ENCODE measurements at places on chromosomes 3 and 15.

DNA sequence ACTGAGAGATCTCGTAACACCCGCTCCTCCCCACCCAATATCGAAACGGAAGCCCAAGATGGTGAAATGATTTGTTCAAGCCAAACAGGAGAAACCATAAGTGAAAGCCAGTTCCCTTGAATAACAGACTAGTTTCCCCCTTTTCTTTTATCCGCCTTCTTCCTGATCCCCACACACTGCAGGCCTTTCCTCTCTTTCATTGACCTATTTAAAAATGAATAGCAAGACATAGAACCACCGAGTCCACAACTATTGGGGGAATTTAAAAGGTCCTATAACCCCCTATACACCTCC, 382 bp upstream of the COX17 start:
- DNase-seq, result no peak

- DNase-seq, result no peak
These were observed 56.7 kb upstream of the CMTM8 start for GRCh38 chr3:32181796-32182195.

DNA sequence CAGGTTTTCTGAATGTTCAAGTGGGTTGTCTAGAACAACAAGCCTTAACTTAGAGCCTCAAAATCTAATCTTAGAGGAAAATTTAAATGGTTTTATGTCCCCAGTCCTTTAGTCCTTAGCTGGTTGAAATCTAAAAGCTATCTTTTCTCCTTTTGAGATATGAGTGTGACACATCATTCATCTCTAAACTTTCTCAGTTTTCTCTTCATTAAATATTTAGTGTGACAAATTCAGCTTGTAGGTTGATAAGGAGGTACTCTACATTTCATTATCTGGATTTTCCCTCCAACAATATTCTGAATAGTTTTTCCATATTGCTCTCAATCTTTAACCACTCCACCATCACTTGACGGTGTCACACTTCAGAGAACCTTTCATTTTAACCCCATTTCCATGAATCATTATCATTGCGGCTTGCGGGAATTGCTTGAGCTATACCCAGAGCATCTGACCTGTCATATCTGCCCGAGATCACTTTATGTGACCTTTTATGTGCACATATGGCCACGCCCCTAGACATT, 16.1 kb upstream of the ATP8B4 start:
- no peak for DNase-seq

DNA sequence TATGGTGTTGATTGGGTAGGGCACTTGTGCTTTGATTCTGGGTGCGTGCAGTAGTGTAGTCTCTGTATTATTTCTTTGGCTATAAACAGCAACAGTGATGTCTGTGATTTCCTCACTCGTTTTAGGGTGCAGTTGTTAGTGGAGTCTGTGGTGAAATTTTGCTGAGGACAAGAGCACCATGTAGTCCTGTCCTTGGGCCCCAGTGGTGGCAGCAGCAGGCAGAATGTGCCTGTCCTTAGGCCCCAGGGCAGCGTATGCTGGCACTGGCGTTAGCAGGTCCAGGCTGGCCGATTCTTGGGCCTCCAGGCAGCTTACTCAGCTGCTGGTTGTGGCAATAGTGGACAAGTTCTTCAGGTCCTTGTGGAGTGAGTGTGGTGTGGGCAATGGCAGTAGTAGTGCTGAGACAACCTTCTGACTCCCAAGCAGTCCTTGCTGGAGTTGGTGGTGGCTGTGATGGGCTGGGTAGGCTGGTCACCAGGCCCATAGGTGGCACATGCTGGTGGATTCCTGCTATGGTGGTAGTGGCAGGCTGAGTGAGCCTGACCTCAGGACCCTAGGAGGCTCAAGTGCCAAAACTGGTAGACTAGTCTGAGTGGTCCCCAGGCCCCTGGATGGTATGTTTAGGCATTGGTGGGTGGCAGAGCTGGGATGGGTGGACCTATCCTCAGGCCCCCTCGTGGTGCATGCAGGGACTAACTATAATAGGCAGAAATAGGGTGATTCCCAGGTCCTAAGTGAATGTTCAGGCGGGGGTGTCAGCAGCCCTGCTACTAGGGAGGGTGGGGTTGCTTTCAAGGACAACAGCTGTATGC, 56.3 kb downstream of the TNFAIP8L3 start:
- no peak for DNase-seq

GRCh38 chr15:100831467-100831866, 48.2 kb upstream of the ALDH1A3 start:
- DNase-seq, result no peak

DNA sequence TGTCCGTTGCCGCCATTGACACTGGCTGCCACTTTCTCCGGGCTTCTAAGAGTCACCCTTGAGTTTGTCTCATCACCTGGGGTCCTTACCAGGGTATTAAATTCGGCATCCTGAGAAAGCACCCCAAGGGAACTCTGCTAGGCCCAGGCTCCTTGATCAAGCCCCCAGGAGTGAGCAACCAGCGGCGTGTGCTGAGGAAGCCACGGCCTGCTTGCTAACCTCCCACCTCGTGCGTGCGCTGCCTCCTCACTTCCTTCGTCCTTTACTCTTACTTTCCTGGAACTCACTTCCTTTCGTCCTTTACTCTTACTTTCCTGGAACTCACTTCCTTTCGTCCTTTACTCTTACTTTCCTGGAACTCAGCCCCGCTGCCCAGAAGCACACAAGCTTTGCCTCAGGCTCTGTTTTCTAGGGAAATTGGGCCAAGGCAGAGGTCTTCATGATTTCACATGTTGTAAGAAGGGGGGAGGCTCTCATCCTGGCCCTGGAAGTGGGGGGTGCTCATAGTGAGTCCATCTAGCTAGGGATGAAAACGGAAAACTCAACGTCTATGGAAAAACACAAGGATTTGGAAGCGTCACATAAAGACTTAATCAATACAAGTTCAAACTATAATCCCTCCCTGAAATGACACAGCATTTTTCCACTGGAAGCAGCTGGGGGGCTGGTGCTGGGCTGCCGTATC, 36.7 kb upstream of the BDH1 start:
- DNase-seq, result no peak

- no peak for DNase-seq
These were observed 138.3 kb downstream of the TAFA4 start for GRCh38 chr3:68793759-68794701.

DNA sequence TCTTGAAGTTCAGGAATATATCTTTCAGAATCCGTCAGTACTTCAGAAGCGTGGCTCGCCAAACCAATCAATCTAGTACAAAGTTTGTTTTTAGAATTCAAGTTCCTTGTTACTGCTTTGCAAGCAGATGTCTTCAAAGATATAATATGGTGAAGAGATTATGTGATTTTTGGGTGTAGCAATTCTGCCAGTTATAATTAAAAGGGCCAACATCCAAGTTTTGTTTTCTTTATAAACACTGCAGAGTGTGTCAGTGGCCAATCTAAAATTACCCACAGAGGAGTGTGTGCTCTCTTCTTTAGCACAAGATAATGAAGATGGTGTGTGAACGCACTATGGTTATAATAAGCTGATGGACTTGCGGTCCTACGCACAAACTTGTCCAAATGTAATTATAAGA, 493.6 kb upstream of the MDFIC2 start:
- no peak for DNase-seq

DNA sequence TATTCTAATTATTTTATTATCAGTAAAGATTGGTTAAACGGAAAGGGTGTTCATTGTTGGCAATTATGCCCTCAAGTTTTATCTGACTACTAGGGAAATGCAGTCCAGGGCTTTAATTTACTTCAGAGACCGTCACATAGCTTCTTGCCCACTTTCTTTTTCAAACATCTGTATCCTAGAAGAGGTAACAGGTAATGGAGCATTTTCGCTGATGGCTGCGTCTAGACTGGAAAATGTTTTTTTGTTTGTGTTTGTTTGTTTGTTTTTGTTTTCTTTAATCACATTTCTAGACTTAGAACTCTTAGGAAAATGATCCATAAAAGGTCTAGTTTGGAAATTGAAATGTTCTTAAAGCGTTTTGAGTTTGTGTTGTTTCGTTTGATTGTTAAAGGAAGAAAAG, 71.4 kb downstream of the ANXA2 start:
- DNase-seq, result no peak

GRCh38 chr15:70056091-70056680, 41.5 kb downstream of the TLE3 start:
- DNase-seq, result no peak

DNA sequence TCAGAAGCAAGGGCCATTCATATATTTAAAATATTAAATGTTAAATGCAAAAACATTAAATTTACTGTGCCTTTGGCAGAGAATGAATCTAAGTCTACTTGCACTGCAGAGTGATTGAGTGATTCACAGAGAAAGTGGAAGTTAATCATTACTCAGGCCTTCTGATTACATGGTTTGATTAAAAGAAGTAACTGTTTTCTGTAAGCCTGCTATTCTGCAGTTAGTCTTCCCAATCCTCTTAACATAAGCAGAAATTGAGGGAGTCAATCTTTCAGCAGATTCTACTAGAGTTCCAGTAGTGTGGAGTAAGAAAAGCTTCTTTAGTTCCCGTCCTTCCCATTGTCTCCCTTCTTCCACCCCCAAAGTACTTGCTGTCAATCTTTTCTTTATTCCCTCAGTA, 1.5 kb downstream of the NLGN1 start:
- no peak for DNase-seq

- no peak for DNase-seq
These were observed 26.1 kb upstream of the ZCWPW2 start for GRCh38 chr3:28322464-28322863.

DNA sequence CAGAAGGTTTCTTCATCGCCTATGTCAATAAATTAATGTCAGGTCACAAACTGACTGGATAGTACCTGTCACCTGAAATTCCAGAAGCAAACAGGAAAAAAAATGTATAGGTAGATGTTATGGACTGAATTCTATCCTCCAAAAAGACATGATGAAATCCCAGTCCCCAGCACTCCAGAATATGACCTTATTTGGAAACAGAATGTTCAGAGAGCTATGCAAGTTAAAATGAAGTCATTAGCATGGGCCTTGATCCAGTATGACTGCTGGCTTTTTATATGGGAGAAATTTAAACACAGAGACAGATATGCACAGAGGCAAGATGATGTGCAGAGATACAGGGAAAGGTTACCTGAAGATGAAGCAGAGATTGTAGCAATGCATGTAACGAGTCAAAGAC, 953.4 kb downstream of the ZPLD1 start:
- no peak for DNase-seq

DNA sequence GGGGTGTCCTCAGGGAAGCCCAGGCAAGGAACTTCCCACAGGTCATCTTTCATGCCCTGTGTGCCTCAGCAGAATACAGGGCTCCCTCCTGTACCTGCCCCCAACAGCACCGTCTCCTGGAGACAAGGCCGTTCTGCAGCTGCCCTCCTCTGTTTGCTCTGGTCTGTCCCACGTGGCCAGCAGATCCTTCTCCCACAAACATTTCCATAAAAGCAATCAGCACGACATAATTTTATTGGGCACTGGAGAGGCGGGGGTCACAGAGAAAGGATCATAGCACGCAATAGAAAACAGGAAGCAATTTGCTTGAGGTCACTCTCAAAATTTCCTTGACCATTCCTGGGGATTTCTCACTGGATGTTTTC, 29.4 kb downstream of the STARD5 start:
- DNase-seq, result no peak

- DNase-seq, result no peak
These were observed 1.1 kb upstream of the SPATA12 start for GRCh38 chr3:57059411-57059810.
